ENCODE measurements at places on chromosomes 16 and 17. TPM values are rescaled to one million over a fixed set of nuclear protein-coding genes. Genes with fewer than 3 reads are reported as not detected.

Gene SLX4
- total RNA-seq, result 7.0 TPM

- no peak for DNase-seq
Observed at GRCh38 chr17:4840893-4841242, 7.7 kb downstream of the MINK1 start.

DNA sequence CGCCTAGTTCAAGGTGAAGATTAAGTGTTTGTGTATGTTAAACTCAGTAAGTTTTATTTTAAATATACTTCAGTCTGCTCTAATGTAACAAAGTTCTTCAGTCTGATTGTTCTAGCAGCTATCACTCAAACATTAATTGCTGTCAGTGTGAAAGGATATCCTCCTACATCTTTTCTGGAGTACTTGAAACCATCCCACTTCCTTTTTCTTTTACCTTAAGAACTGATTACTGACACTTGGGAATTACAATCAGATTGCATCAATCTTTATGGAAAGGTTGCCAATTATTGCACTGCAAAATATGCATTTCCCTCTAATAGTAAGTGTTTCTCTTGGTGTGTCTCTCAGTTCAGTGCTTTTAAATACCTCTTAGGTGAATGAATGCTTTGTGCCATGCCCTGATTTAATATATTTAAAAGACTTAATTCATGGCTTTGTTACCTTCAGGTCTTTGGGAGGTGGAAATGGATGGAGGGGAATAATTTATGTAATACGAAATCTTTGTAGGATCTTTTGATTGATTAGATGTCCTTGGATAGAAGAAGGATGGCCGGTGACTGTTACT, 16.6 kb downstream of the MRTFB start:
- DNase-seq, result no peak

Gene YPEL2
- total RNA-seq, result 10.8 TPM

- no peak for DNase-seq
Observed at GRCh38 chr16:2210386-2211365, at the start of gene BRICD5. TSS of gene BRICD5 (minus strand) at chr16:2210863. CDS start at chr16:2210833, 30 bp downstream.

DNA sequence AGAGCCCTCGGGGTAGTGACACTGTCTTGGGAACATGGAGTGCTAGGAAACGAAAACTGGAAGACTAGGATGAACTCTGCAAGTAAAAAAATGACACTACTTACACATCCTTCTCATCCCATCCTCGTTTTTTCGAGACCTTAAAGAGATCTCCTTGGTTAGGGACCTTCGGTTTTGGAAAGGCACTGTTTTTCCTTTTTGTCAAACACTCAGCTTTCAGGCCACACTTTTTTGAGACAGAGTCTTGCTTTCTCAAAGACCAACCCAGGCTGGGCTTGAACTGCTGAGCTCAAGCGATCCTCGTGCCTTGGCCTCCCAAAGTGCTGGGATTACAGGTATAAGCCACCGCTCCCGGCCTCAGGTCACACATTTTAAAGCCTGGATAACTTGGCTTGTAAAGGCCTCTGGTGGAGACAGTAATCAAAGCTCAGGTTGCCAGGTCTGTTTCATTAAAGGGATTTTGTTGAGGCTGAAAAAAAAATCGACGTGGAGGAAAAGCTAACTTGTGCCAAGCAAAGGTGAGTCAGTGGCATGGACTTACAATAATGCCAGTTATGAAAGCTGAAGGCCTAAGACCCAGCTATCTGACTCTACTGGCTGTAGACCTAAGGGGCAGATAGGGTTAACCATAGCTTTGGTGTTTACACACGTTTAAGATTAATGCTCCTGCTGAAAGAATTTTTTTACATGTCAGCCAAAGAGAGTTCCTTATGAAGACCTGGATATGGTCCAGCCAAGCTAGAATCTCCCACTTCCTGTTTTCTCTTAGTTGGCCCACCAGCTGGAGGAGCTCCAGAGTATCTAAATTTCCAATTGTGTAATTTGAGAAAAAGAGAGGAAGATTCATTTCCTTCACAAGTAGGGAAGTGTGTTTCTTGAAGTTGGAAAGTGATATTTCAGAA, 823 bp downstream of the NBR1 start:
- peak; percentile 95 for DNase-seq

Gene FOXN1
- total RNA-seq, result not detected

GRCh38 chr16:67397036-67397801, 3.9 kb upstream of the TPPP3 start:
- no peak for DNase-seq

Gene CCL8
- total RNA-seq, result not detected

- no peak for DNase-seq
Observed at GRCh38 chr16:21684199-21684598, 20.4 kb downstream of the OTOA start.

DNA sequence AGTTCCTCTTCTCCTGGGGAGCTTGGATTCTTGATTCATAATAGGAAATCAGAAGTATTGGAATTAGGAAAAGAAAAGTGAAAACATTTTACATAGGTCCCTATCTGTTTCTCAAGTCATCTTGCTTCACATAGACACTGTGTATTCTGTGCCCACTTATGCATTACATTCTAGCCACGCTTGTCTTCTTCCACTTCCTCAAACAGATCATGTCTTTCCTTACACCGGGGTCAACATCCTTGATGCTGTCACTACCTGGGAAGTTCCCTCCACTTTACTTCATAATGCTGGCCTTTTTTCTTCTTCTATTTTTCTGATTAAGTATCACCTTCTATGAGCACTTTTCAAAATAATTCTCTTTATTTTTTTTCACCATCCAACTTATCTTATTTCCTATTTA, 606.4 kb upstream of the CDH8 start:
- DNase-seq, result no peak

Data from fibroblast of the aortic adventitia (primary cell).